SHP77 treated with DMSO at 0.1 percent for 48 hours (cell line): ENCODE measurements at places on chromosomes 6 and 20.

GRCh38 chr20:19725373-19725772 is 32.7 kb upstream of the RIN2 start:
- no peak for DNase-seq

DNA sequence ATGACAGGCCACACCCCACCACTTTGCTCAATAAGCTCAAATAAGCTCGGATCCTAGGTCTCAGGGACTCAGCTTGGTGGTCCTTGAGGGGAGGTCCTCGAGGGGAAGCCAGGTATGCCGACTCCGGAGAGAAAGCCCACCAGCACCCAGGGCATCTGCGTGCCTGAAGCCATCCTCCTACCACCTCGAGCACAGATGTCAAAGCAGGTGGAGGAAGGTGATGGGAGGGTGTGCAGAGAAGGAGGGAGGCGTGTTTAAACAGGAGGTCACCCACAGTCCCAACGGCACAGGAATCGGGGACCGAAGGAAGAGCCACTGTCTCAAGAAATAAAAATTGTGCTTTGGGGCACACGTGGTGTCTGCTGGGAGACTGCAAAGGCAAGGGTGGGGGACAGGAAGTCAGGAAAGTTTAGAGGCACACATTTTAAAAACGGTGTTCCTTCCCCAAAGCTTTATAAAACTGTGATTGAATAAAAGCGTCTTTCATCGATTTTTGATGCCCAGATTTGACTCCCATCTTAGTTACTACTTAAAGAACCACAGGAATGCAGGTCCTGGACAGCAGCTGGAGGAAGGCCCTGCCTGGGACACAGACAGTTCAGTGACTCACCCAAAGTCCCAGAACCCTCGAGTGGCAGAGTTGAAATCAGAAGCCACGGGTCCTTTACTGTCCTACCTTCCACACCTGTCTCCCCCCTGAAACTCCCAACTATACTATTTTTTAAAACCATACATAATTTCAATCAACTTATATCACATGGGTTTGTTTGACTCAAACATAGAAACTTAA is 221.0 kb upstream of the PDE10A start:
- DNase-seq: no peak

DNA sequence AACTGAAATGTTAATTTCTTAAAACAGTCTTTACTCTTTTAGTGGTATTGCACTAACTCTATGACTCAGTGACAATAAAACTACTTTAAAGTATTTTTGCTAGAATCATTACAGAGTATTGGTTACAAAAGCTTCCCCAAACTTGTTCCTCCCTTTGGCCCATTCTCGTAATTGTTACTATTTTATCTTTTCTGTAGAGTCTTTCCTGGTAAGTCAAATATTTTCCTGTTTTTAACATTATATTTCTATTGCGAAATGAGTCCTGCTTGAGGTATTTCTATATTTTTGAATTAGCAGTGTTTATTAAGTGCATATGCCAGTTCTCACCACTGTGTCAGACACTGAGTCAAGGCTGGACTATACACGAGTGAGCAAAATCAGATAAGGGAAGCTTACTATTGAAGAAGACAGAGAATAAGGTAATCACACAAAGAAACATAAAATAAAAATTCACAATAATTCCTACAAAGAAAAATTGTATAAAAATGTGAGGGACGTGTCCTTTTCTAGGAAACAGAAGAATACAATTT is 970.5 kb downstream of the EYS start:
- no peak for DNase-seq

- DNase-seq: no peak
Observed at GRCh38 chr6:107644513-107644912, 154.6 kb downstream of the SOBP start.

DNA sequence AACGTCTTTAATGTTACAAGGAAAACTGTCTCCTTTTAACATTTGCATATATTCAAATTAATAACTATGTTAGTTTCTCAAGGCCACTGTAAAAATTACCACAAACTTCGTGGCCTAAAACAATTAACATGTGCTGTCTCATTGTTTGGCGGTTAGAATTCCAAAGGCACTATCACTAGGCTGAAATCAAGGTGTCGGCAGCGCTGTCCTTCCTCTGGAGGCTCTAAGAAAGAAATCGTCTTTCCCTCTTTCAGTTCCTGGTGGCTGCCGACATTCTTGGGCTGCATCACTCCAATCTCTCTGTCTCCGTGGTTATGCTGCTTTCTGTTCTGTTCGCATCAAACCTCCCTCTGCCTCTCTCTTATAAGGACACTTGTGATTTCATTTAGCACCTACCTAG is 4.2 kb downstream of the TPD52L1 start:
- no peak for DNase-seq

- no peak for DNase-seq
Observed at GRCh38 chr6:146905181-146905704, 299.0 kb upstream of the STXBP5 start.

GRCh38 chr6:11298651-11299420 is 66.4 kb upstream of the NEDD9 start:
- peak; percentile 29 for DNase-seq

DNA sequence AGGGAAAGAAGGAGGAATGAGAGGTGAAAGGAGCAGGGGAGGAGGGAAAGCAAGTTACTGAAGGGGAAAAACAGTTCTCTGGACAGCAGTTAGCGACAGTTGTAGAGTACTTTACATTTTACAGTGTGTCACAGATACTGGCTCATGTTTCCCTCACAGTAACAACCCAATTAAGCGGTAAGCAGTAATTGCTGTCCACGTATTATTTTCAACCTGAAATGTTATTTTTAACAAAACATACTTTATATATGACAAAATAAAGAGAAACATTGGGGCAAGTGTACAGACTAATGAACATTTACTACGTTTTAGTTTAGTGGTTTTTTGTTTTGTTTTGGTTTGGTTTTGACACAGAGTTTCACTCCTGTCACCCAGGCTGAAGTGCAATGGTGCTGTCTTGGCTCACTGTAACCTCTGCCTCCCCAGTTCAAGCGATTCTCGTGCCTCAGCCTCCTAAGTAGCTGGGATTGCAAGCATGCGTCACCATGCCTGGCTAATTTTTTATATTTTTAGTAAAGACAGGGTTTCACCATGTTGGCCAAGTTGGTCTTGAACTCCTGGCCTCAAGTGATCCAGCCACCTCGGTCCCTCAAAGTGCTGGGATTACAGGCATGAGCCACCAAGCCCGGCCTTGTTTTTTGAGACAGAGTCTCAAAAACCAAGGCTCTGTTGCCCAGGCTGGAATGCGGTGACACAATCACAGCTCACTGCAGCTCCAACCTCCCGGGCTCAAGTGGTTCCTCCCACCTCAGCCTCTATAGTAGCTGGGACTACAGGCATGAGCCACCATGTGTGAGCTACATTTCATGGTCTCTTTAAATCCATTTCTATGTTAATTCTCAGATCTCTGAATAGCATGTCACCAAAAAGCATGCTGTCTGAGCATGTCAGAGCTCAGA is 22.6 kb upstream of the BTN3A2 start:
- no peak for DNase-seq

DNA sequence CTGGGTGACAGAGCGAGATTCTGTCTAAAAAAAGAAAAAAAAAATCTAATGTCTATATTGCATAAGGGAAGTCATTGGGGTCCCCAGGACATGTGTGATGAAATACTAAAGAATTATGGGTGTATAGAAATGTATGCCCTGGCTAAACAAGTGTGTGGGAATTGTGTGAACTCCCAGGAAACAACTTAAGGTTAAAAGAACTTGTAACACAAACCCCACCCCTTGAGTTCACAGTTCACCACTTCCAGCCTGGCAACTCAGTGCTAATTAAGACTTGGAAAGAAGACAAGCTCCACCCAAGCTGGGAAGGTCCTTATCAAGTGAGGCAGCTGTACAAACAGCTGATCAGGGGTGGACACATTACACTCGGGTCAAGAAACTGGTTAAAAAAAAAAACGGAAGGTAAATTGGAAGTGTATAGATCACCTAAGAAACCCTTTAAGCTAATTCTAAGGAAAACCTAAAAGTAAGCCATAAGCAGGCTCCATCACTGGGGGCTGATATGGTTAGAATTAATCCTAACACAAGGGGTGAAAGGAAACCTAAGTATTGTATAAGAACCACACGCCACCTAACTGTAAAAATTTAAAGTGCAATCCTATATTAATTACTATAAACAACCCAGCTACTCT is 25.2 kb downstream of the HLA-A start:
- DNase-seq: peak; percentile 62

GRCh38 chr6:66103354-66103753 is 396.3 kb upstream of the EYS start:
- DNase-seq: no peak

- peak; percentile 48 for DNase-seq
Observed at GRCh38 chr6:42453031-42453653, 1.4 kb upstream of the TRERF1 start.

DNA sequence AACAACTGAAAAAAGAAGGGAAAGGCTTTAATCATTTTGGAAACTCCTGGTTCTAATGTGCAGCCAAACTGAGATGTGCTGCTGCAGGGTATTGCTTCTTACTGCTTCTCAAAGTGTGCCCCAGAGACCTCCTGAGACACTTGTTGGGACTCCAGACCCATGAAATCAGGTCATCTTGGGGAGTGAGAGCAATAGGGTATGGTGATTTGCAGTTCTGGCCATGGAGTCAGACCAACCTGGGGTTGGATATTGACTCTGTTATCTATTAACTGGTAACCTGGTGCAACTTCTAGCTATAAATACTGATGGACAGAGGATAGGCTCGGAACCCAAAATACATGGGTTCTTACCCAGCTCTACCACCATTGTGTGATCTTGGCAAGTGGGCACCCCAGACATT is 3.8 kb downstream of the TSPO2 start:
- no peak for DNase-seq

DNA sequence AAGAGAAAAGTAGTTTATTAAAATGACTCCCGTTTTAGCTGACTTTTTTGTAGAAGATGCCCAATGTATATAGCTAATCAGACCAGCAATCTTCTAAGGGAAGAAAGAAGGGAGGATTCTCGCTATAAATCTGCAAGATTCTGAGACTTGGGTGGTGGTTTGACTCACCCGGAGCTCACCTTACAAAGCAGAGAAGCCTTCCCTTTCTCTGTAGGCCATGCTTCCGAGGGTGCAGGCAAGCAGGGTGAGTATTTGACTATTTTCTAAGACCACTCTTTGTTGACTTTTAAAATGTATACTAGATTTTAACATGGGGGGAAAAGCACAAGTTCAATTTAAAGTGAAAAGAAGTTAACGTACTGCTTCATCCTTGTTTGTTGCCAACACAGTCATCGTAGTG is 2.7 kb downstream of the OLIG3 start:
- DNase-seq: no peak

- peak; percentile 86 for DNase-seq
Observed at GRCh38 chr20:10171864-10172751, 46.5 kb upstream of the SNAP25 start.

DNA sequence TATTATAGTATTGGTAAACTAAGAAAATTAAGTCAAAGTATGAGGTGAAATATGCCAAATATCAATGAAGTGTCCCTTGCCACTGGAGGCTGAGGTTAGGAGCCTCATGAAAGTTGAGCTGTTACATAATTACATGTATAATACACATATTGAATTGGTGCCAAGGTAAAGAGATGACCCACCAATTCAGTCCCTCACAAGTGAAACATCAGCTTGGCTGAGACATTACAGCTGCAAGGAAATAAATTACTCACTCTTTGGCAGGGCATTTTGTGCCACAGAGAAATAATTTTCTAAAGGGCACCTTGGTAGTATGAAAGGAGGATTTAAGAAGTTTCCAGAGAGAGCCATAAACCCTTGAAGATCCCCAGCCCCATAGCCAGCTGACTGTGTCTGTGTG is 127.4 kb downstream of the ADGRG6 start:
- no peak for DNase-seq

GRCh38 chr6:135537741-135538301 is 40.3 kb upstream of the AHI1 start:
- DNase-seq: no peak

- no peak for DNase-seq
Observed at GRCh38 chr20:48169650-48170225, 384.5 kb upstream of the SULF2 start.

- DNase-seq: no peak
Observed at GRCh38 chr6:31352683-31353383, 4.1 kb downstream of the HLA-B start.

DNA sequence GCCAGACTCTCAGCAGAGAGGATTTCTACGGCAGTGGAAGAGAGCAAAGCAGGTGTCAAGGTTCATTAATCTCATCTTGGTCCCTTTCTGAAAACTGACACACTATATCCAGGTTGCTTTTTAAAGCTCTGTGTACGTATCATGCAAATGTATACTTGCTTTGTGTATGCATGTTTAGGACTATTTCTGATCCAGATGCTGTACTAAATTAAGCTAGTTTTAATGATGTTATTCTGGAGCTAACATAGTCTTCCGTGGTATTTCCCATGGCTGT is 59.2 kb upstream of the SNX9 start:
- no peak for DNase-seq

DNA sequence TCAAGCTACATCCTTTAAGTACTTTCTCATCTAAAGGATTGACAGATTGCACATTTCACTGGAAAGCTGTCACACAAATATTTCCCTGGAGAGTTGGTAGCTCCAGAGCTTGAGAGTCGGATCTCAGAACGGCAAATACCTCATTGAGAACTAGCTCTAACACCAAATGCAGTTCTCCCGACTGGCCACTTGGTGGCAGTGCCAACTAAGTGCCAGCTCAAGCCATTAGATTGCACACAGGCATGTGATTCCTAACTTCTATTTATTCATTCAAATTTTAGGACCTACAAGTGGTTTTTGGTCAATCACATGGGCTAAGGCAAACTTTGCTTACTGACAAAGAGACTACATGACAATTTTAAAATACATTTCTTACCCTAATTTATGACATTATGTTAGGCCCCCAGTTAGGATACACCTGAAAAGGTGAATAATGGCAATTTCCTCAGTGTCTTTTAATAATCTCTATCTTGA is 7.9 kb upstream of the MCHR2 start:
- peak; percentile 21 for DNase-seq

DNA sequence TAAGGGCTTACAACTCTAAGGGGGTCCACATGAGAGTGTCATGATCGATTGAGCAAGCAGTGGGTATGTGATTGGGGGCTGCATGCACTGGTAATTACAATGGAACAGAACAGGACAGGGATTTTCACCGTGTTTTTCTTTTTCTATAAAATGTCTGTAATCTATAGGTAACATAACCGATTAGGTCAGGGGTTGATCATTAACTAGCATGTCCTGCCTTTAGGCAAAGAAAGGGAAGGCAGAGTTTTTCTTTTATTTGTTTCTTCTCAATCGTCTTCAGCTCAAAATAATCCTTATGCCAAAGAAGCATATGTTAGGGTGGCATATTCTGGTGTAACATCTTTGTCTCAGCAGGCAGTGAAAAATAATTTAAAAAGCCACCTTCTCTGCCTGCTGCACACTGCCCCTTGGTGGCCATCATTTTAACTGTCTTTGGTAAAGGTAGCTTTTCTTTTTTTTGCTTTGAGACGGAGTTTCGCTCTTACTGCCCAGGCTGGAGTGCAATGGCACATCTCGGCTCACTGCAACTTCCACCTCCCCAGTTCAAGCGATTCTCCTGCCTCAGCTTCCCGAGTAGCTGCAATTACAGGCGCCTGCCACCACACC is 9.7 kb upstream of the CEP43 start:
- DNase-seq: no peak

DNA sequence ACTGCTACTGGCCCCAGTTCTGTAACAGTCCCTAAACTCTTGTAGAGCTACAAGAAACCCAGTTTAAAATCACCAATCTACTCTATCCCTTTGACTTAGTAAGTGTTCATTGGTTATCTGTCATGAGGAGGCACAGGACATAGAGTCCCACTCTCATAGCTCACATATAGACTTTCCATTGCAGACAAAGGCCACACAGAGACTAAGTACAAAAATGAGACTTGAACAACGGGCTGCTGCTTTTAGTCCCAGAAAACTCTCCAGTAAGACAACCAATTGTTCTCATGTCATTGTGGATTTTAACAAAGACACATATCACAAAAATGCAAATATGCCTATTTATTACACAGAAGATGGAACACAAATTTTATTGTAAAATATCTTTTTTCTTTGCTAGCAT is 197.4 kb downstream of the PTPRK start:
- DNase-seq: no peak
